ENCODE measurements at places on chromosomes 1 and 21.

DNA sequence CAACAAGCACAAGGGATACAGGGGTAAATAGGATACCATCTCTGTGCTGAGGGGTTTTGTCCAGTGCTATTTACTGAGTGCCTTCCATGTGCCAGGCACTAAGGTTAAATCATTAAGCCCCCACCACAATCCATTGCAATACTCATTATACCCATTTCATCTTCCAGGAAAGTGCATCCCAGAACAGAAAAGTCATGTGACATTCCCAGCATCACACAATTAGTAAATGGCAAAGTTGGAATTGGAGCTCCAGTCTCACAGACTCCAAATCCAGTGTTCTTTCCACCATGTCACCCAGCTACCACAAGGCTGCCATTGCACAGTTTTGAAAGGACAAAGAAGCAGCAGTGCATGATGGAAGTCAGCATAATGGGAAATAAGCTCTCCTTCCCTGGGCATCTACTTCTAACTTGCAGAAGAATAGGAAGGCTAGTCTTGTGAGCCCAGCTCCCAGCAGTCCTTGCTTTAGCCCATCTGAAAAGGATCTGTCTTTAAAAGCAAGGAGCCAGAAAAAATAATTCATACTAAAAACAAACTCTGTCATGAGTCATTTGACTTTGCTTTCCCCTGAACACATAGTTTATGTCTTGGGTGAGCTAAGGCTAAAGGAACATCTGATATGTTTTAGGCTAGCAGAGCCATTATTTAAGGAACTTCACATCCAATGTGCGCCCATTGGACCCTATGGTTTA lies 111.4 kb upstream of the HOOK1 start:
- DNase-seq, result no peak

DNA sequence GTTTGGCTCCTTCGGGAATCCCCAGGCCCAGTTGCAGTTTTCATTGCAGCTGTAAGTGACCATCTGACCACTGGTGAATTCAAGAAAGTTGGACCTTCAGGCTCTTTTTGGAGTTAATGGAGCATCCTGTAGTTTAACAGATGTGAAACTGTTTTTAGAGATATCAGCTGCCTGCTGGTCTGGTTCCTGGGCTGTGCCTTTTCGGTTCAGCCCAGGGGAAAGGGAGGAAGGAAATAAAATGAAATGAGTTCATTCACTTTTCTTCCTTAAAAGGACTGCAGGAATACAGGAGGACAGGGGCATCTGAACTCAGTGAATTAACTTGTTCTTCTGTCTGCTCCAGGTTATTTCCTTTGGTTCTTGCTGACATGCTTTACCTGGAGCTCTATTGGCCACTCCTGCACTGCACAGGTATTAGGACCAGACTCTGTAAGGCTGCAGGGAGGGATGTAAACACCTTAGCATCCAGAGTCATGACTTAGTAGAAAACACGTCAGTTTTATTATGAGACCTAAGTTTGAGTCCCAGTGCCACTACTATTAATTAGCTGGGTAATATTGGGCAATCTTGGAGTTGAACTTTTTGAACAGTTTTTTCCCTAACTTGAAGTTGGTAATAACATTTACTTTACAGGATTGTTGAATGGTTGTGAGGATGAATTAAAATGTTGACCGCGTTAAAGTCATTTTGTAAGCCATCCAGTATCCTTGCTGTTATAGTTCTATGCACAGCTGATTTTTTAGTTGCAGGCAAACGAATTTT lies 83.6 kb downstream of the LRRC8D start:
- DNase-seq, result no peak

DNA sequence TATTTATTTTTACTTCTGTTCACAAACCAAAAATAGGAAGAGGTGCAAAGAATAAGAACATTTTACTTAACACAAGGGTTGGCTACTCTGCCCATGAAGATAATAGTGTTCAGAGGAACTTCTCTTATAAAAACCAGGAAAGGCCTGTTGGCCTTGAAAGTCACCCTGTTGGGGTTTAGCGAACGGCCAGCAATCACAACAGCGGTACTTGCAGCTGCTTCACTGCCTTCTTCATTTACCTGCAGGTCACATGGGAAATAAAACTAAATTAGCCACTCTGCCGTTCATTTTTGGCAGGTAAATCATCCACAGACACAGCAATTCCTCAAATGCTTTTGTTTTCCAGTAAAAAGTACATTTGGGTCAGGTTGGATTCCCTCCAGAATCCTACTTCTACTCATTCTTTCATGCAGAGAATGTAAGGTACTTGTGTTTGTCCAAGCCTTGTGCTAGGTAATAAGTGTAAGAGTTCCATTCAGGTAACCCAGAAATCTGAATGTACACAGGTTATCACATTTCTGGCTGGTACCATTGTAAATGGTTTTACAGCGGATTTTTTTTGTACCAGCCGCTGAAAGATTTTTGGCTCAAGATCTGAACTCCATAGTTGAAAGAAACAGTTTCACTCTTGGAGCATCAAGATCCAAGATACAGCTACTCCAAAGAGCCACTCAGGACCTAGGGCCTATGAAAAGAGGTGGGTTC lies 13.1 kb downstream of the SERPINC1 start:
- no peak for DNase-seq

DNA sequence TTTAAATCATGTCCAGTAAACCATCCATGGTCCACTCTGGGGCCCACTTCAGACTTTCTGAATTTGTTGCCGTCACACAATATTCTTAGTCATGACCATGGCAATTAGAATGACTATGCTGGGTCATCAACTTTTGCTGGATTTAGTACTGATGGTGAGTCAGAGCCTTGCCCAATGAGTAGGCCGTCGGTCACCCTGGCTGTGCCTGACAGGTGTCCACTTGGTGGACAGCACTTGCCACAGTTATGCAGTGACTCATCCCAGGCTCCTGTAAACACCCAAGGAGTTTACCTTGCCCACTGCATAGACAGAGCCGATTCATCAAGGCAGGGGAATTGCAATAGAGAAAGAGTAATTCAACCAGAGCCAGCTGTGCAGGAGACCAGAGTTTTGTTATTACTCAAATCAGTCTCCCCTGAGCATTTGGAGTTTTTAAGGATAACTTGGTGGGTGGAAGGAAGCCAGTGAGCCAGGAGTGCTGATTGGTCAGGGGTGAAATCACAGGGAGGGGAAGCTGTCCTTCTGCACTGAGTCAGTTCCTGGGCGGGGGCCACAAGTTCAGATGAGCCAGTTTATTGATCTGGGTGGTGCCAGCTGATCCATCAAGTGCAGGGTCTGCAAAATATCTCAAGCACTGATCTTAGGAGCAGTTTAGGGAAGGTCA lies 333.8 kb downstream of the PTPRU start:
- DNase-seq, result no peak

GRCh38 chr1:15120251-15120945 lies 33.1 kb upstream of the TMEM51 start:
- DNase-seq, result no peak

- no peak for DNase-seq
These were observed 490.6 kb upstream of the VAMP3 start for GRCh38 chr1:7280347-7280960.

DNA sequence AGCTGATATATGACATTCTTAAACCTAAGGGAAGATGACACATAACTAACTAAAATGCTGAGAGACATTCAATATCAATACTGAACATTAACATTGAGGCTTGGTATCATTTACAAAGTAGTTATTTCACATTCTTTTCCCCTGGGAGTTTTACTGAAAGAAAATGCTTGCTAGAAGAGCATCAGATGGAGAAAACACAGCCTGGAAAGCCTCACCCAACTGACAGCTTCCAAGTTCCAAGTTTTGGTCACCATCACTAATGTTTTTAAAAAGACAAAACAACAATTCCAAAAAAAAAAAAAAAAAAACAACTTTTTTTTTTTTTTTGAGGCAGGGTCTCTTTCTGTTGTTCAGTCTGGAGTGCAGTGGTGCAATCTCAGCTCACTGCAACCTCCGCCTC lies 80.6 kb downstream of the DSCAM start:
- no peak for DNase-seq

GRCh38 chr1:153363641-153364040 lies 6.0 kb downstream of the S100A9 start:
- no peak for DNase-seq

- no peak for DNase-seq
These were observed 16.8 kb downstream of the SLAMF8 start for GRCh38 chr1:159843459-159843858.

- no peak for DNase-seq
These were observed 366.8 kb upstream of the DPYD start for GRCh38 chr1:98287626-98288025.

Data from stimulated activated CD4-positive, alpha-beta T cell treated with anti-CD3 and anti-CD28 coated beads, Interleukin-15, amount 100 ng/mL, for 48 hours (primary cell).